ENCODE measurements at places on chromosomes 12 and 14.

- ATAC-seq, result peak; percentile 49
These were observed 1210.6 kb downstream of the TMEM121 start for GRCh38 chr14:106737021-106737420.

GRCh38 chr14:19823765-19824164, 20.2 kb downstream of the OR4N2 start:
- no peak for ATAC-seq

DNA sequence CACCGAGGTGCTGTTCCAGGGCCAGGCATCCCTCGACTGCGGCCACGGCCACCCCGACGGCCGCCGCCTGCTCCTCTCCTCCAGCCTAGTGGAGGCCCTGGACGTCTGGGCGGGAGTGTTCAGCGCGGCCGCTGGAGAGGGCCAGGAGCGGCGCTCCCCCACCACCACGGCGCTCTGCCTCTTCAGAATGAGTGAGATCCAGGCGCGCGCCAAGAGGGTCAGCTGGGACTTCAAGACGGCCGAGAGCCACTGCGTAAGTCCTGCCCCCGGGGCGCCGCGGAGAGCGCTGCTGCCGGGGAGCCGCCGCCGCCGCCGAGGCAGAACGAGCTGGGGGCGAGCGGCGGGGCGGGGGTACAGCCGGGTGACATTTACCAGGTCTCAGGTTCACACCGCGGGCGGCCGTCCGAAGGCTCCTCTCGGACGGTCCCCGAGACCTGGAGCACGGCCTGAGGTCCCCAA, 1.4 kb downstream of the PLXNC1 start:
- ATAC-seq, result peak; percentile 18

- ATAC-seq, result no peak
These were observed 549.6 kb downstream of the DIO2 start for GRCh38 chr14:79661752-79662151.

DNA sequence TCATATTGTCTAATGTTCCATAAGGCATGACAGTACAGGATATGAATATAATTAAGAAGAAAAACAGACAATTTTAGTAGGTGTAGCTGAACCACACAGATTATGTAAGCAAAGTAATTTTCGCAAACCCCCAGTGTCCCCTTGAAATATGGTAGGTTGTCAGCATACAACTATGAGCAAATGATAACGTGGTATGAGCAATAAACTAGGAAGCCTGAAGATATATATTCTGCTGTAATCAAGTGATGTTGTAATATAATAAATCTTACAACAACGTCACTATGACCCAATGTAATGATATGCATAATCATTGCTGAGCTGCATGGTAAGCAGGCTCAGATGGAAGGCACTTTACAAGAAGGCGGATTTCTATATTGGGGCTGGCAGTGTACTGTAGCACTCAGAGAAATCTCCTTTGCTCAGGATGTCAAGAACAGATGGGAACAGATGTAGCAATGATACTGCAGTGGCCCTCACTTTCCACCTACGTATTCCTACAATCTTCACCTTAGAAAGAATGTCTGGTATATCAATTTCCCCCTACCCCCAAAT, 47.8 kb upstream of the MYF6 start:
- ATAC-seq, result no peak

DNA sequence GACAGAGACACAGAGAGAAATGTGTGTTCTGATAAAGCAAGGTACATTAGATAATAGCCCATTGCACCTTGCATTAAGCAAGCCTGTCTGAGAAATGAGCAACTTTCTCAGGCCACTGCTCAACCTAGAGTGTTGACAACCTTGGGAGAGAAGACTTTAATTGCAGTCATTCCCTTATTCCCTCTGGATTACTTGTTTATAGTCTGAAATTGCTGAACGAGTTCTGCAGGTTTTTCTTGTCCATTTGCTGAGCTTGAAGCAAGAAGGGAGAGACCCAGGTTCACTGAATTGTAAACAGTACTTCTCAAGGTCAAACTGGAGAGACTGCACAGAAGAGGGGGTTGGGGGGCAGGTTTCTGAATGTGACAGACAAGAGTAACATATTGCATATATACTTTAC, 159.4 kb upstream of the PLEKHG7 start:
- no peak for ATAC-seq

DNA sequence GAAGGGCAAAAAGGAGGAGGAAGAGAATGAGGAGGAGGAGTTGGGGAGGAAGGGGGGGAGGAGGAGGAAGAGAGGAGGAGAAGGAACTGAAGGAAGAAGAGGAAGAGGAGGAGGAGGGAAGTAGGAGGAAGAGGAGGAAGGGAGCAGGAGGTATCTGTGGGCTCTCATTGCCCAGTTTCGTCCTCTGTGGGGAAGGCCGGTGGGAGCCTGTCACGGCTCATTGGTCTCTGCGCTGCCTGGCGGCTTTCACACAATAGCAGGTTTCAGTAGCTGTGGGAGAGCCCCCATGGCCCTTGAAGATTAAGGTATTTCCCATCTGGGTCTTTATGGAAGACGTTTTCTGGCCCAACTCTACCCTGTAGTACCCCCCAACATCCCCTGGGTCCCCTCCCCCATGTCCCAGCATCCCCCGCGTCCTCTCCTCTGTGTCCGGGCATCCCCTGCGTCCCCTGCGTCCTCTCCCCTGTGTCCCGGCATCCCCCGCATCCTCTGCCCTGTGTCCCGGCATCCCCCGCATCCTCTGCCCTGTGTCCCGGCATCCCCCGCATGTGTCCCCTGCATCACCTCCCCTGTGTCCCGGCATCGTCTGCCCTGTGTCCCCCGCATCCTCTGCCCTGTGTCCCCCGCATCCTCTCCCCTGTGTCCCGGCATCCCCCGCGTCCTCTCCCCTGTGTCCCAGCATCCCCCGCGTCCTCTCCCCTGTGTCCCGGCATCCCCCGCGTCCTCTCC, 278.2 kb upstream of the SFSWAP start:
- ATAC-seq, result no peak

- no peak for ATAC-seq
These were observed 7.1 kb downstream of the ASB2 start for GRCh38 chr14:93969082-93969828.

DNA sequence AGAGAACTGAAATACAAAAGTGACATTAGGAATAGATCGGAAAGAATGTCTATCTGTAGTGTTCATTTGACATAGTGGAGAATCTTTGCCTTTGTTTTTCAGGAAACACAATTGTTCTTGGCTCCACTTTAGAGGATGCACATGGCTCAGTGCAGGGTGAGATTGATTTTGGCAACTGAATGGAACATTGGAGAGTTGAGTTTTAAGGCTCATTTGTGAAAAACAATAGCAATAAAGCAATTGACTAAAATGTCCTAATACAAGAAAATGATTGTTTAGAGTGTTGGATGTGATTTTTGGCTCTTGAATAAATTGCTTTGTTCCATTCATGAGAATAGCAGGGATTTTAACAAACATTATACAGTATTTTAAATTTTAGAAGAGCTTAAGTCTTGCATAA, 116.4 kb downstream of the SLC38A1 start:
- ATAC-seq, result no peak

- ATAC-seq, result peak; percentile 16
These were observed 22.8 kb downstream of the PPP1R12A start for GRCh38 chr12:79911889-79912656.

Data from activated T-helper 17 cell treated with anti-CD3 and anti-CD28 coated beads, Interleukin-2, amount 50 U/mL, for 72 hours (primary cell).